NCI-H1417 (cell line): ENCODE measurements at places on chromosomes 4 and X.

DNA sequence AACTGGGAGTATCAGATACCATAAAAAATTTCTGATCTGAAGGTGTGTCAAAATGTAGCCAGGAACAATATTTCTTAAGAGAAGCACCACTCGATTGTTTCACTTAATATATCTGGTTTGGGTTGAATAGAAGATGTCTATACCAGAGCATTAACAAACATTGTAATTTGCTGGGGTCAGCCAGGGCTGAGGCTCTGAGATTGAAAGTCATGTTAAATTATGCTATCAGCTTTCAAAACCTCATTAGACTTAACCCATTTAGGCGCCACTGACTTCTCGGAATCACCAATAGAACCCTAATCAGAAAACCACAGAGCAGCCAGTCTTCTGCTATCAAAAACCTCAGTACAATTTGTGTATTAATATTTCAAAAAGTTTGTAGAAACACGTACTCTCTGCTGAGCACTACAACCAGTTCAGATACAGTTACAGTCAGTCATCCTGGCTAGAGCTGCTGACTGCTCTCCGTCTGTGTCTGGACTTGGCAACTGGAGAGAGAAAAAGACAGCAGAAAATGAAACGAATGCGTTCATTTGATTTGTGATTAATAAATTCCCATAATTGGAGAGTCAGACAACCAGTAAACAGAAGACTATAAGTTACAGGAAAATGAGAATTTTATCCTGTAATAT, 848.6 kb upstream of the PABPC4L start:
- DNase-seq, result no peak

GRCh38 chr4:8182858-8183725, 16.0 kb upstream of the SH3TC1 start:
- no peak for DNase-seq

DNA sequence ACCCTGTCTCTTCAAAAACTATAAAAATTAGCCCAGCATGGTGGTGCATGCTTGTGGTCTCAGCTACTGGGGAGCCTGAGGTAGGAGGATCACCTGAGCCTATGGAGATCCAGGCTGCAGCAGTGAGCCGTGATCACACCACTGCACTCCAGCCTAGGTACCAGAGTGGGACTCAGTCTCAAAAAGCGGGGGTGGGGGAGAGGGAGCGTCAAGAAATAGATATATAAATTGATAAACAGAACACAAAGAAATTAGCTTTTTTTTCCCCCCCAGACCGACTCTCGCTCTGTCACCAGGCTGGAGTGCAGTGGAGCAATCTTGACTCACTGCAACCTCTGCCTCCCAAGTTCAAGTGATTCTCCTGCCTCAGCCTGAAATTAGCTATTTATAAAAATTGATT, 14.1 kb downstream of the PDS5A start:
- no peak for DNase-seq

DNA sequence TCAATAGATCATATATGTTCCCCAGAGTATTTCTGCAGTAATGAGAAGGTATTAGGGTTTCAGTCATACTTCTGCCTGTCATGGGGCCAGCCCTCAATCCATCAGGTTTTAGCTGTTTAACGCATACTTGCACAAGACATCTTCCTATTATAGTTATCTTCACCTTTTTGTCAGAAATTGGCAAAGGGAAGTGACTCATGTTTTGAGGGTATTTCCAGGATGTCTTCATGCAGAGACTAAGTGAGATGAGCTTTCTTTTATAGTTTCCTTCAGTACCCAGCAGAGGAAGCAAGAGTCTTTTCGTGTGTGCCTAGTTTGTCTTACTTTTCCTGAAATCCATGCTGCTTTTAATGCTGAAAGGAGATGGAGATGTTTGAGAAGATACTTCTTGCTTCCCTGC, 9.5 kb downstream of the CSTF2 start:
- DNase-seq, result no peak

DNA sequence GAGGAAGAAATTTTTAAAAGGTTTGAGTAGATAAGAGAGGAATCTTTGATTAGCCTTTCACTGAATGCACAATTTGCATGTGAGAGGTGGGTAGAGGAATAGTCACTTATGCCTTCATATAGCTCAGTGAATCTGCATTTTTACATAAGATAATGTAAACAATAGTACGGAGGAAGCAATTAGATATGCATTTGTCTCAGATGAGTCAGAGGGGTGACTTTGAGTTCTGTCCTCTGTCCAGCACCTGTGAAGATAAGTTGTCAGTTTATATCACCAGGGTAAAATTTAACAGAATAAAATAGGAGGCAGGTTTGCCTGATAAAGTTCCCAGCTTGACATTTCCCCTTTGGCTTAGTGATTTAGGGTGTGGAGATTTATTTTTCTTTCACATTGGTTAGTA, 841.9 kb downstream of the PCDH18 start:
- DNase-seq, result no peak

- DNase-seq, result no peak
Measured at GRCh38 chr4:140061194-140061593, 92.8 kb downstream of the MAML3 start.

GRCh38 chr4:74426101-74426500, 18.8 kb upstream of the AREG start:
- no peak for DNase-seq

GRCh38 chrX:115344885-115345614, 55.5 kb downstream of the LUZP4 start:
- DNase-seq, result peak; percentile 79

- DNase-seq, result no peak
Measured at GRCh38 chr4:34187056-34187455, 2057.3 kb downstream of the ARAP2 start.
